ENCODE measurements at places on chromosomes 2 and 18.

DNA sequence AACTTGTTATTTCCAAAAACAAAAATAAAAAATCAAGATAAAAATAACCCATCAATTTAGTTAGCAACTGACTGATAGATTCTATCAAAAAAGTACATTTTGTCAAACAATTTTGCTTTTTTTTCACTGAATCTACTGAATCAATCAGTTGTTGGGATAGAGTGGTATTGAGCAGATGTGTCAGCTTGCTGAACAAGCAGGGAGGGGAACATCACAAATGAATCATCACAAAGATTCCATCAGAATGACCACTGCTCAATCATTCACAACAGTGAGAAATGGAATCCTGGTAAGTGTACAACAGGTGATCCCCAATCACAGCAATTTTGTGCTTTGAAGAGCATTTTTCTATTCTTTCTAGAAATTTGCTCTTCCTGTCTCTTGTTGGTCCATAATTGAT lies 12.3 kb upstream of the SLC14A2 start:
- no peak for DNase-seq

GRCh38 chr2:167537743-167538142 lies 649.5 kb downstream of the XIRP2 start:
- DNase-seq, result no peak

GRCh38 chr2:140363131-140363530 lies 1582.9 kb upstream of the NXPH2 start:
- no peak for DNase-seq

DNA sequence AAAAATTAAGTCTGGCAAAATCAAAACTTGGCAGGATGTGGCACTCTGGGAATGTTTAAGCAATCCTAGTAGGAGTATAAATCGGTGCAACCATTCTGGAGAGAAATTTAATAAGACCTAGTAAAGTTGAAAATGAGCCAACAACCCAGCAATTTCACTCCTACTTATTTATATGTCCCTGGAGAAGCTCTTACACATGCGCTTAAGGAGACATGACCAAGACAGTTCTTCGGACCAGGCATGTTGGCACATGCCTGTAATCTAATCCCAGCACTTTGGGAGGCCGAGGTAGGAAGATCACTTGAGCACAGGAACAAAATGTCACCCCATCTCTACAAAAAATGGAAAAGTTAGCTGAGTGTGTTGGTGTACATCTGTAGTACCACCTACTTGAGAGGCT lies 374.6 kb upstream of the LYPD1 start:
- DNase-seq, result no peak

Data from CD8-positive, alpha-beta memory T cell (primary cell).